ENCODE measurements at places on chromosomes 12 and 14.

- no peak overlapping the region for H3K4me3 ChIP-seq
- DNase-seq = no peak
- peaks cover 24% of the 10 kb centered on the region for H3K36me3 ChIP-seq
- no peak overlapping the region for H3K27ac ChIP-seq
Measured at GRCh38 chr12:45389426-45389825, 173.5 kb downstream of the ANO6 start.

DNA sequence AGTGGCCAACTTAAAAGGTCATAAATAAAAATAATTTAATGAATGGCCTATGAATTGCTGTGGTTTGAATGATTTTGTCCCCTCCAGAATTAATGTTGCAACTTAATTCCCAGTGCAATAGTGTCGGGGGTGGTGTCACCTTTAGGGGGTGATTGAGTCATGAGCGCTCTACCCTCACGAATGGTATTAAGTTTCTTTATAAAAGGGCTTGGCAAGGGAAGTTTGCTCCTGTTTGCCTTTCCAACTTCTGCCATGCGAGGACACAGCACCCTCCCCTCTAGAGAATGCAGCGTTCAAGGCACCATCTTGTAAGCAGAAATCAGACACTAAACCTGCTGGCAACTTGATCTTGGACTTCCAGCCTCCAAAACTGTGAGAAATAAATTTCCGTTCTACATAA lies 253.3 kb downstream of the ATXN7L3B start:
- no peaks in the 10 kb centered on the region for H3K36me3 ChIP-seq
- no peaks in the 10 kb centered on the region for H3K4me1 ChIP-seq
- DNase-seq = no peak
- no peak overlapping the region for H3K27ac ChIP-seq
- no peak overlapping the region for H3K4me3 ChIP-seq

GRCh38 chr12:51852404-51853137 lies 4.1 kb upstream of the FIGNL2 start:
- DNase-seq = no peak
- no peak overlapping the region for H3K27ac ChIP-seq
- no peaks in the 10 kb centered on the region for H3K36me3 ChIP-seq
- no peak overlapping the region for H3K4me3 ChIP-seq
- H3K4me1 ChIP-seq = peaks cover 36% of the 10 kb centered on the region

- H3K36me3 ChIP-seq = no peaks in the 10 kb centered on the region
- H3K27ac ChIP-seq = no peak overlapping the region
- no peaks in the 10 kb centered on the region for H3K27me3 ChIP-seq
- no peak for DNase-seq
- peaks cover 12% of the 10 kb centered on the region for H3K4me1 ChIP-seq
Measured at GRCh38 chr12:15599266-15600037, 189.7 kb downstream of the EPS8 start.

- H3K4me3 ChIP-seq = peak overlapping the region; percentile 80
- no peaks in the 10 kb centered on the region for H3K27me3 ChIP-seq
- no peak for DNase-seq
Measured at GRCh38 chr14:104792945-104793702, 2.4 kb downstream of the AKT1 start.

GRCh38 chr14:54803396-54803795 lies 99.2 kb downstream of the GCH1 start:
- peaks cover 11% of the 10 kb centered on the region for H3K4me1 ChIP-seq
- no peak overlapping the region for H3K27ac ChIP-seq
- no peaks in the 10 kb centered on the region for H3K27me3 ChIP-seq
- H3K4me3 ChIP-seq = no peak overlapping the region
- H3K36me3 ChIP-seq = no peaks in the 10 kb centered on the region

- H3K4me3 ChIP-seq = no peak overlapping the region
- no peak for DNase-seq
- H3K36me3 ChIP-seq = no peaks in the 10 kb centered on the region
Measured at GRCh38 chr12:45425426-45425825, 209.5 kb downstream of the ANO6 start.

Data from vagina (tissue), 2 donors.